ENCODE measurements at places on chromosomes 3 and 15. TPM values are rescaled to one million over a fixed set of nuclear protein-coding genes. Genes with fewer than 3 reads are reported as not detected.

Gene MOBP
- total RNA-seq = not detected

GRCh38 chr3:12902181-12902999 is 61.0 kb upstream of the RPL32 start:
- no peak for DNase-seq

GRCh38 chr3:136247855-136248590 is 2.1 kb upstream of the PCCB start:
- no peak for DNase-seq

DNA sequence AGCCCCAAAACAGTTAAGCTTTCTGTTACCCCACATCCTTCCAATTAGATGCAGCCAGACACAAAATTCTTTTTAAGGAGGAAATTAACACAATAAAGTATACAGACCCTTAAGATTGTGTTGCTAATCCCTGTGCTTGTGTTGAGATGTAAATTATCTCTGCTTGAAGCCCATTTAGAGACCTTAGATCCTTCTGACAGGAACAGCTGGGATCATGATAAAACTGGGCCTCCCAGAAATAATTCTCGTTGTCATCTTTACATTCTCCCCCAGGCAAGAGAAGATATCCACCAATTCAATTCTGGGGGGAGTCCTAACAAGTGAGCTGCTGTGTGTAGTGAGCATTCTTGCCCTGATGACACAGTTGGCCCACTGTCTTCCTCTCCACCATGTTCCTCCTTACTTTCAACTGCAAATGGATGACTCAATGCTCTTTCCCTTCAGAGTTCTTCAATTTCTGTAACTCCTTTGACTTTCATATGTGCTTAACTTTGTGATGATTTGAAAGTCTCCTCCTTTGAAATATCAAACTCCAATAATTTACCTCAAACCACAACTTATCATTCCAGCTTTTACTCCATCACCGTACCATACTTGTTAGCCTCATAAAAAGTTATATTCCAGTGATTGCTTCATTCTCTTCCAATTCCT is 186.6 kb downstream of the RAP2B start:
- DNase-seq = no peak

Gene CP
- 0.60 TPM for total RNA-seq

DNA sequence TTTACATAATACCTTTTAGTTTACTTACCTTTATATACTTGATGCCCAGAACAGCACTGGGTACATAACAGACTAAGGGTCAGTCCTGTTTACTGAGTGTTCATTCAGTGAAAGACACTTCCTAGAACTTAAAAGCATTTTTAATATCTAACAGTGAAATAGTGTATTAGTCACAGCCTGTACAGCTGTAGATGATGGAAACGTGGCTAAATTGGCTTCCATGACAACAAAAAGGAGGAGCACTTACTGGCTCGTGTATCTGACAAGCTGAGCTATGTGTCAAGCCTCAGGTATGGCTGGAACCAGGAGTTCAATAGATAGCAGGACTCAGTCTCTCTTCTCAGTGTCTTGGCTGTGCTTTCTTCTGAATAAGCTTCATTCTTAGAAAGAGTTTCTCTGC is 40.2 kb downstream of the CMTM8 start:
- DNase-seq = peak; percentile 62

Gene CD80
- not detected for total RNA-seq

DNA sequence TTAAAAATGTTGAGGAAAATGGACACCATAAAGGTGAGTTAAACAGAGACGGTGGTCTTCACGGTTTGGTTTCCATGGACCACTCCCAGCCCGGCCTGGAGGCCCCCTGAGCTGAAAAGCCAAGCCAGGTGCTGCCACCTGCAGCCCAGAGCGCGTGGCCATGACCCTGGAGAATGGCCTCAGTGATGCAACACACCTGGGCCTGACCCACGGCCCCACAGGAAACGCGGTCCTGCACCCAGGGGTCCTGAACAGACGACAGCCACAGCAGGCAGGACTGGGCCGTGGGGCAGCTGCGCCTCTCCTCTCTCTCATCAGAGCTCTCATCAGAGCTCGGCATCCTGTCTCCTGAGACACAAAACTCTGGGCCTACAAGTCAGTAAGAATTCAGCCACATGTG is 64.1 kb downstream of the NIPA2 start:
- DNase-seq = no peak

Gene TRIM42
- not detected for total RNA-seq

Gene KNG1
- total RNA-seq = not detected

- no peak for DNase-seq
Measured at GRCh38 chr3:127722091-127722784, 49.5 kb downstream of the ABTB1 start.

DNA sequence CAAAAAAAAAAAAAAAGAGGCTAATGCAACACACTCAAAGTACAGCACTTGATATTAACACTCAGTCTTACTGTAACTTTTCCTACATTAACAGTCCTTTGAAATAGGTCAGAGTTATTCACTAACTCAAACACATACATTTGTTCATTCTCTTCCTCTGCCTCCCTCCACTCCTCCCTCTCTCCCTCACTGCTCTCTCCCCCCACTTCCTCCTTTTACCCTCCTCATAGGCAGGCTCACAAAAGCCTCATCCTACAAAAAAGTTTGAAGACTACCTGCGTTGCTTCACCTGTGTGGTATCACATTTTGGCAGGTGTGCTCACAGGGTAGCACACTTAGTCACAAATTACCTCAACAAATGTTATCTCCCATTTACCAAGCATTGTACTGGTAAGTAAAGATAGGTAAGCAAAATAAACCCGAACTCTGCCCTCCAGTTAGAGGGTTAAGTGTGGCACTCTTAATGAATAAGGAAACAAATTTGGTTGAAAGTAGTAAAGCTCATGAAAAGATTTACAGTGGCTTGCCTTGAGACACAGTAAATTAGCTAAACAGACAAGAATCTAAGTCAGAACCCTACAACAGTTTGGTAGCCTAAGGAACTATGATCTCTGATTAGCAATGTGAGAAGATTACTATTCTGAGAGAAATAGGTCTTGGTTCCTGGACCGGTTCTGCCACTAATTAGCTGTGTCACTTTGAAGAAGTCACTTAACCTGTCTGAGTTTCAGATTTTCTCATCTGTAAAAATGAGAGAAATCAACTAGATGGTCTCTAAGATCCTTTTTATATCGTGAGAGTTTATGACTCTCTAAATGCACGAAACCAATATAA is 151.0 kb upstream of the MLF1 start:
- DNase-seq = no peak

Gene FNDC3B
- total RNA-seq = 74.6 TPM

DNA sequence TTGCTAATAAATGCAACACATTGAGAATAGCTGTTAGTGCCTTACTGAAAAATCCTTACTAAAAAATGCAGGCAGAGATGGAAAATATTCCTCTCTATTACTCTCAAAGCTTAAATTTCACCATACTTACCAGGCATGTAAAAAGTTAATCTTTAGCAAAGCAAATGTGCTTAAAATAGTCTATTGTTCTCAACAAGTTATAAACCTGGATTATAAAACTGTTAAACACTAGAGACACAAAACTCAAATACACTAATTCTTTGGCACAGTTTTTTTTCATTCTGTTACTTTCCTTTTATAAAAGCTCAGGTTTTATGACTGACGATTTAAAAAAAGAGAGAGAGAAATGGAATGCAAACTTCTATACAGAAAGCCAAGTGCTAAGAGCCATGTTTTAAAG is 119.8 kb downstream of the THRB start:
- no peak for DNase-seq

GRCh38 chr3:14946236-14946635 is 1.1 kb upstream of the NR2C2 start:
- no peak for DNase-seq

DNA sequence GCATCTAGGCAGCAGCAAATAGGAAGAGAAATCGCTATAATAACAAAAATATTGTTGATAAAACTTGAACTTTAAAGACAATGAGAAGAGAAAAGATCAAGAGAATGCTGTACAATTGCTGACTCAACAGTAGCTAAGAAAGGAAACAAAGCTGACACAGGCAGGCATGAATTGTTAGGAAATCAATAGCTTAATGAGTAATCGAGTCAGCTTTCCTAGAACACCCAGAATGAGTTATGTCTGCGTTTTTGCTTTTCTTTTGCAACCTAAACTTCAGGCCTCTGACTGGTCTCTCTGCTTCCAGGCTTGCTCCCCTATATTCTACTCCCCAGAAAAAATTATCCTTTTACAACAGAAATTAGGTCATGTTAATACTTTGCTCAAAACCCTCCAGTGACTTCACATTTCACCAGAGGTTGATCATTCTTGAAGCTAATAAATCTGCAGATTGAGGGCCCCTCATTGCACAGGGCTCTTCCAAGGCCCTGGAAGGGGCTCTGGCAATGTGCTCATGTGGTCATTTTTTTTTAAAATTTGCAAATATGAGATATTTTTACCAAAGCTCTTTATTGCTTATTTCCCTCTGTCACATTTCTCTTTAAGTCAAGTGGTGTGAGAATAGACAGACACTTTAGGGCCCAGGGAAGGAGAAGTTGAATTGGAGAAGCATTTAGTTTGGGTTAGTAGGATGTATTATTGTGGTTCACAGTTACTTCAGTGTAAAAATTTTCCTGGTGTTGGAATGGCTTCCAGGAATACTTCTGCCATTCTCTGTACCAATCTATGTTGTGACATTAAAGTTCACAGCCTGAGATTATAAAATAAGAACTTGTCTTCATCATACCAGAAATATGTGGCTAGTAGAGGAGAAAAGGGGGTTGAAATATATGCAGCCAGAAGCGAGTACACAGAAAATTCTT is 116.3 kb downstream of the TMCO5A start:
- peak; percentile 76 for DNase-seq

Gene TGM4
- under 0.01 TPM for total RNA-seq

DNA sequence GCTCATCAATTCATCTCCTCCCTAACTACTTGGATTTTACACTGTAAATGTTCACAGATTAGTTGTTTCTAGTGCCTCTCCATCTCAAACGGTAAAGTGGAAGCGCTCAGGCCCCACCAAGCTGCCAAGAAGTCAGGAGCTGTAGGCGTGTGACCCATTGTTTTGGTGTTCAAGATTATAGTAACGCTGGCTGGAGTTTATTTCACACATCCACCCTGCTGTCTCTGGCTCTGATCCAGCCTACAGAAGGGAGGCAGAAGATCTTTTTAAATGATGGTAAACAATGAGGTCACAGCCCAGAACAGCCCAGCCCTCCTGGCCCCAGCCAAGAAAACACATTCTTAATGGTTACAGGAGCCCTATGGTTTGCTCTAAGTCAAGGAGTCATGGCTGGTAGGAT is 25.7 kb upstream of the GALNT15 start:
- peak; percentile 31 for DNase-seq

GRCh38 chr3:98553021-98553563 is 21.3 kb downstream of the GPR15 start:
- no peak for DNase-seq

DNA sequence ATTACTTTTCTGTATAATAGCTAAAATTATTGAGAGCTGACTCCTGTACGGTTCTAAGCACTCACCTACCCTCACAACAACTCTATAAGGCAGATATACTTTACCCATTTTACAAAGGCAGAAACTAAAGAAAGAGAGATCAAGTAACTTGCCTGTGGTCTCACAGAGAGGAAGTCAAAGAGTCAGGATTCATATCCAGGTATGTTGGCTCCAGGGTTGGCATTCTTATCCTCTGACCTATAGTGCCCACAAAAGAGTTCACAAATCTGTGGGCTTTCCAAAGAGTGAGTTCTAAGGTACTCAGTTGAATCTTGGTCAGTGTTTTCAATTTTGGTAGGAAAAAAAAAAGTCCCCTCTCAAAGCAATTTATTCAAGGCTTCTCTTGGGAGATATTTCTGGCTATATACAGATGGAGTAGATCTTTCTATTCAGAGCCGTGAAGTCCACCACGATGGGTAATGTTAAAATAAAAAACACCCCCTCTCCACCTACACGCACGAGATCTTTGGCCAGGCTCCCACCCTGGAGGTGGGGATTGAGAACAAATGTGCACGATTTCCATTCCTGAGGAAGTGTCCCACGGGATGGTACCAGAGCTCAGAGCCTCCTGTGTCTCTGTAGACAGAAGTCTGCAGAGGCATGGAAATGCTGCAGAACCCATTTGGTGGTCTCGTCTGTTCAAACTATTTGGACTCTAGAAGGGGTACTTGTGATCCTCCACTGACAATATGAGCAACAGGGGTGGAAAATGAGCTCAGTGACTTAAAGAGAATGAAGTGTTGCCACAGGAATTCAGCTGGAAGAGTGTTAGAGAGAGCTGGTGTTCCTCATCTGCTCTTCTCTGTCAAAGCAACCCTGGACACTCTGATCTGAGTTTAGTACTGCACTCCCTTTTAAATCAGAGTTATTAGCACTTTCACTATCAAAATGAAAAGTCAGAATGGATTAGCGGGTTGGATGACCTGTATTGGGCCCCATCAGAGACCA is 212.1 kb upstream of the EIF1B start:
- DNase-seq = no peak

GRCh38 chr3:124837730-124838186 is 49.4 kb downstream of the ITGB5 start:
- DNase-seq = peak; percentile 88

GRCh38 chr15:101255615-101256241 is 3.9 kb upstream of the CHSY1 start:
- DNase-seq = peak; percentile 60

Gene VIPR1
- total RNA-seq = not detected

DNA sequence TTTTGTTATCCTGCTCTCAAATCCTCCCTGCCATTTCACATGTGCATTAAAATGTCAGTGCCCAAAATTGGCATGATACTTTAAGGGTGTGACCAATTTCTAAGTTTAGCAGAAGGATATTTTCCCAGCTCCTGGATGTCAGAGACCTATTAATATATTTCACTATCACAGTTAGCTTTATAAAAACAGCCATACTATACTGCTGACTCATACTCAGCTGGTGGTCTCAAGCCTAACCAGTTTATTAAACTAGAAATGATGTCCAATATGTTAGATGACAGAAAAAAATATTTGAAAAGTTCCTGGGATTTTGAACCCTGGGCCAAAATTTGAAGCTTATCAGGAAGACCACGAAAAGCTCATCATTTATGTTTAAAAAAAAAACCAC is 60.9 kb upstream of the ZNF280D start:
- DNase-seq = no peak

Gene LOXL1
- 1.1 TPM for total RNA-seq

Gene CKMT1B
- not detected for total RNA-seq

DNA sequence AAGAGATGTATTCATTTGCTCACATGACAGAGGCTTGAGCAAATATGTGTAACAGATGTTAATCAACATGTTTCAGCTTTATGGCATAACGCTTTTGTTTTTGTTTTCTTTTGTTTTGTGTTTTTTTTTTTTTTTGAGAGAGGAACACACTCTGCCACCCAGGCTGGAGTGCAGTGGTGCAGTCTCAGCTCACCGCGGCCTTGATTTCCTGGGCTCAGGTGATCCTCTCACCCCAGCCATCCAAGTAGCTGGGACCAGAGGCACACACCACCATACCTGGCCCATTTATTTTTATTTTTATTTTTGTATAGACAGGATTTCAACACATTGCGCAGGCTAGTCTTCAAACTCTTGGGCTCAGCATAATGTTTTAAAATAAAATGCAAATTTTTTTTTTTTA is 1504.4 kb upstream of the CADM2 start:
- DNase-seq = no peak

Gene CYP1A2
- total RNA-seq = not detected
